ENCODE measurements at places on chromosomes 13 and 19.

DNA sequence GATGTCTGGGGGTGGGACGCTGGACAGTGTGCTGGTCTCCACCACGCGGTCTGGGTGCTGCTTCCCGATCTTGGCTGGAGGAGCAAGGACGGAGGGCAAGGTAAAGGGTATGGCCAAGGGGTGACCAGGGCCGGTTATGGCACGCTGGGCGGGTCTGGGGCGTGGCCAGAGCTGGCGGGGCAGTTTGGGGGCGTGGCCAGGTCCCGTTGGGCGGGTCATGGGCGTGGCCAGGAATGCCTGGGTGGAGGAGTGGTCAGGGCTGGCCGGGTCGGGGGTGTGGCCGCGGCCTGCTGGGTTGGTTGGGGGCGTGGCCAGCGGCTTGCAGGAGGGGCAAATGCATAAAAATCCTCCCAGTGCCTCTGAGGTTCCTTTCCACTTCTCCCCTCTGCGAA, 19.2 kb downstream of the GPX4 start:
- no peak for DNase-seq

DNA sequence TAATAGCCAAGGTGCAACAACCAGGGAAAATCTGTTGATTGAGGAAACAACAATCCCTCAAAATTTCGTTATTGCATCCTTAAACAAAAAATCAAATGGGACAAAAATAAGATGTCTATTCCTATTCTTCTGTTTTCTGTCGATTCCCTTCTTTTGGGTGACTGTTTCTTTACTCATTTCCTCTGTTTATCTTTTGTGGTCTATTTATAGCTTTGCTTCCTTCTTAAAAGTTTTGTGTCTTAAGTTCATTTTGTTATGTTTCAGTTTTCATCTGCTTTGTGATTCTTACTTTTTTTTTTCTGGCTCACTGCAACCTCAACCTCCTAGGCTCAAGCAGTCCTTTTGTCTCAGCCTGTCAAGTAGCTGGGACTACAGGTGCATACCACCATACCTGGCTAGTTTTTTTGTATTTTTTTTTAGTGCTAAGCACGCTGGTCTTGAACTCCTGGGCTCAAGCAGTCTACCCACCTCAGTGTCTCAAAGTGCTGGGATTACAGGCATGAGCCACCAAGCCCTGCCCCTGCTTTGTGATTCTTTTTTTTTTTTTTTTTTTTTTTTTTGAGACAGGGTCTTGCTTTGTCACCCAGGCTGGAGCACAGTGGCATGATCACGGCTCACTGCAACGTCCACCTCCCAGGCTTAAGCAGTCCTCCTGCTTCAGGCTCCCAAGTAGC, 10.4 kb downstream of the ZNF146 start:
- no peak for DNase-seq

- no peak for DNase-seq
Observed at GRCh38 chr13:72122661-72123255, 255.8 kb upstream of the DACH1 start.

DNA sequence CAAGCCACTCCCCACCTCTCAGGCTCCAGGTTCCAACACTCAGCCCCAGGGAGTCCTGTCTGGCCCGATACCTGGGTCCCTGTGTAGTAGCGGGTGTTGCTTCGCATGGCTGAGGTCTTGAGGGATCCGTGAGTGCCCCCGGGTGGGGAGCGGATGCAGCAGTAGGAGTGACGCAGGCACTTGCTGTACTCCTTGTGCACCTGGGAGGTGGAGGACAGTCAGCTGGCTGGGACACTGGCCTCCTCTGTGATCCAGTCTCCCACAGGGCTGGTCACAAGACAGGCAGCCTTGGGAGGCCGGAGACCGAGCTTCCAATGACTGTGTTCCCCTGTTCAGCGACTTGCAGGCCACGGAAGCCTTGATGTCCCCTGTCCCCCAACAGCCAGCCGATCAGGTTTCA, 16.3 kb upstream of the ASF1B start:
- no peak for DNase-seq

- DNase-seq, result no peak
Observed at GRCh38 chr13:113550453-113550852, 34.1 kb upstream of the TFDP1 start.

- no peak for DNase-seq
Observed at GRCh38 chr19:20503476-20503875, 62.1 kb downstream of the ZNF737 start.

DNA sequence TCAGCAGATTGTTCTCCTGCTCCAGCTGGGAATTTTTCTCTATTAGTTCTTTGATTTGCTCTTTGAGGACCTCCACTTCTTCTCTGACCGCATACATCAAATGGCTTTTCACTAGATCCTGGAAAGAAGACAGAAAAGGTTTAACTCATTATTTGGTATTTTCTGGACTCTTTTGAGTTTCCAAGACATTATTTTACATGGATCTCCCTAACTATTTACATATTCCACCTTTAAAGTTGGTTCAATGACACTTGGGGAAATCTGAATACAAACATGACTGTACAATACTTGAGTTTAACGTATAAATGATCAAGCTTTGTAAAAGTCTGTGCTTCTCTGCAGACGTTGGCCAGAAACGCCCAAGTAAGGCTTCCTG, 61.1 kb downstream of the SERP2 start:
- DNase-seq, result no peak

DNA sequence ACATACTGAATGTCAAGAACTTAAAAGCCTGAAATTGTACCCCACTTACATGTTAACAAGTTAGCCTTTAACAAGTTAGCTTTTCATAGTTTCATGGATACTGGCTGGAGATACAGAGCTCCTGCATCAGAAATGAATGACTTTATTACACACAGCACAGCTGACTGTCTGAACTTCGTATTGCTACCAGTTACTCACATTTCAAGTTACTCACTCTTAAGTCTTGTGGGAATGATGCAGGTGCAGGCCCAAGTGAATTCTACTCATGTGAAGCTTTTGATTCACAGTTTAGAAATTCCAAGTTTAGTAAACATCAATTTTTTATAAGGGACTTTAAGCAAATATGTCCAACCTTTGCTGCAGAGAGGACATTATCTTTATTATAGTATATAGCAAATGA, 762.2 kb upstream of the PRR20A start:
- no peak for DNase-seq

DNA sequence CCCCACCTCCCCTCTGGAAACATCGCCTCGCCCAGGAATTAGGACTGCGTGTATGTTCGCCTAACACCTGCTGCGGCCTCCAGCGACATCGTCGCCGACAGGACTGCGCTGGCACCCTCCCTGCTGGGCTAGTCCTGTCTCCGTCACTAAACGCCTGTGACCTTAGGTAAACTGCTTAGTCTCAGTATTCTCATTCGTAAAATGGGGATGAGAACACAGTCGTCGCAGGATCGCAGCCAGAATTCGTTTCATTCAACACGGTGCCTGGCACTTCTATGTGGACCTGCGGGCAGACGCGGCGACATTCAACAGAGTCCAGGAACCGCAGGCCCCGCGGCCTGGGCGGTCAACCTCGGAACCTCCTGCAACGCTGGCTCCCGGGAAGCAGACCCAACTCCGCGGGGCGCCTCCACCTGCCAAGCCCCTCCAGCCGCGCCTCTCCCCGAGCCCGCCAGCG, 485 bp downstream of the CRYL1 start:
- DNase-seq, result peak; percentile 27

DNA sequence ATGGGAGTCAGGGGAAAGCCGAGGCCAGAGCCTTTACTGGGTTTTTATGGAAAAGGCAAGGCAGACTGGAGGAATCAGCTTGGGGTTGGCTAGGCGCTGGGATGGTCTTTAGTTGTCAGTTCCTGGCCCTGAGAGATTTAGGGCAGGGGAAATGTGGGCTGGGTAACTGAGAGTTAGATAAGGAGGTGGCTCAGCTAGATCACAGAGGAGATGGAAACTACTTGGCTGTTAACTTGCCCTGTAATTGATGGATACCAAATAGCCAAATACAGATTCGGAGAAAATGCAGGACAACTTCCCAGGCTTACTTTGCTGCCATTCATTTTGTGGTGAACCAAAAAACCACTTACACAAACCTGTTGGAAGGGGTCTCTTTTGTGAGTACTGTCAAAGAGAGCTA, 54.0 kb downstream of the LRCH1 start:
- DNase-seq, result no peak

DNA sequence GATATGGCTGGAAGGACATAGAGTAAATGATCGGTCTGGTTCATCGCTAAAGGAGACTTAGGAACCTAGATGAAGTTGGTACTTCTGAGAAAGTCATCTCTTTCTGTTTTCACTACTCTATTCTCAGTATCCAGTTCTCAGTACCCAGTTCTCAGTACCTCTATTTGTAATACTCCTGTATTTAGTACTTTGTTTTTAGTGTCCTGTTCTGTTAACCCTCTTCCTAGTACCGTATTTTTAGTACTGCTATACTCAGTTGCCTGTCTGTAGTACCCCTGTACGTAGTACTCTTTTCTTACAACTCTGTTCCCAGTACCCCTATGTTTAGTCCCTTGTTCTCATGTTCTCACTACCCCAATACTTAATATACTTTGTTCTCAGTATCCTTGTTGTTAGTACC, 1.2 kb downstream of the RFXAP start:
- no peak for DNase-seq

GRCh38 chr13:48412881-48413351, at the start of gene LPAR6:
Gene LPAR6, minus strand, starts transcription at chr13:48413113. Its CDS starts 690 bp downstream, at chr13:48412423.
- no peak for DNase-seq

DNA sequence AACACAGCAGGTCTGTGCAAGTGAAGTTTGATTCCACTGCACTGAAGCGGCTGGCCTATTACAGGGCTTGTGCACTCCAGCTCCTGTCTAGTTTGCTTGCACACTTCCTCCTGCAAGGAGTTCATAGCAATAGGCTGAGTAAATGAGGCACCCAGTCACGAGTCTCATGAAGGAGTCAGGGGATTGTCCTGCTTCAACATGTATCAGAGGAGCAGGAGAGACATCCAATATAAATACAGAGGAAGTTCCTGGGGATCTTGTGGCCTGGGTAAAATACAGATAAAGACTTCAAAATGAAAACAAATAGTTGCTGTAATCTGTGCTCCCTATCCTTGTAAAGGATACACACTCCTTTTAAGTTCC, 259.9 kb downstream of the SLITRK1 start:
- no peak for DNase-seq

DNA sequence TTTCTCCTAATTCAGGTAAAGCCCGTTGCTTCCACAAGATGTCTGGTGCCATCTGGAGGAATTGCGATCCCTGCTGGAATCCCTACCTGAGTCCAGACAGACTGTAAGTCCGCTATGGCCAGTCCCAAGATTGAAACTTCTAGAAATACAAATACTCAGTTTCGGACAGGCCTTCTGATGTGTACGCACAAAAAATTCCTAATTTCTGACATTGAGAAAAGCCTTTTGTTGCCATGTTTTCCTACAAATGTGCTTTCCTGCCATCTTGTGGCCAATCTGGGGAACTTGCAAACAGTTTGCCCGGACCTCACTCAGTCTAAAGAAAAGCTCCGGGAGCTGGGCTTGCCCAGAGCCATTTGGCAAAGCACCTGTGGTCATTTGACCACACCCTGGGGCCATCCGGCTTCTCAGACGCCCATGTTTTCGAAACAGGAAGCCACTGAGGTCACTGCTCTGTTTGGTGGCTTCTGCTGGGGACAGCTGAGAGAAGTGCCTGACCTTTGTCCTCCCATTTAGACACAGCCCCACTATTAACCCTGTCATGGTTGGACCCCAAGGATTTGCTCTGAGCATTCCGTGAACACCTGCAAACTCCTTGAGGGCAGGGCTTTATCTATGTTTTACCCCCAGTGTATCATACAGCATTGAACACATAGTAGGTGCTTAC, 79.4 kb downstream of the SLC15A1 start:
- peak; percentile 57 for DNase-seq

- DNase-seq, result no peak
Observed at GRCh38 chr13:101763191-101763590, 310.7 kb downstream of the ITGBL1 start.

- DNase-seq, result no peak
Observed at GRCh38 chr13:72431981-72432682, 295.3 kb downstream of the MZT1 start.

DNA sequence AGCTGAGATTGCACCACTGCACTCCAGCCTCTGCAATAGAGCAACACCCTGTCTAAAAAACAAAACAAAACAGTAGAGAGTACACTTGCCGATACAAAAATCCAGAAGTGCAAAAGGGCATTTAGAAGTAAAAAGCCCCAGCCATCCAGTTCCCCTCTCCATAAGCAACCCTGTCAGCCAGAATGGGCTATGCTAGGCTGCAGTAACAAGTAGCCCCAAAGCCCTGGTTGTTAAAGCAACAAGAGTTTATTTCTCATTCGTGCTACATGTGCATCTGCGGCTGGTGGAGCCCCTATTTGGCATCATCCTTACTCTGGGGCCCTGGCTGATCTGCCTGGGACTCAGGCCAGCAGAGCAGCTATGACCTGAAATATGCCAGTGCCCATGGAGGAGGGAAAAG, 16.9 kb upstream of the UBE2S start:
- no peak for DNase-seq

- DNase-seq, result no peak
Observed at GRCh38 chr13:107438251-107438650, 777.1 kb downstream of the LIG4 start.

DNA sequence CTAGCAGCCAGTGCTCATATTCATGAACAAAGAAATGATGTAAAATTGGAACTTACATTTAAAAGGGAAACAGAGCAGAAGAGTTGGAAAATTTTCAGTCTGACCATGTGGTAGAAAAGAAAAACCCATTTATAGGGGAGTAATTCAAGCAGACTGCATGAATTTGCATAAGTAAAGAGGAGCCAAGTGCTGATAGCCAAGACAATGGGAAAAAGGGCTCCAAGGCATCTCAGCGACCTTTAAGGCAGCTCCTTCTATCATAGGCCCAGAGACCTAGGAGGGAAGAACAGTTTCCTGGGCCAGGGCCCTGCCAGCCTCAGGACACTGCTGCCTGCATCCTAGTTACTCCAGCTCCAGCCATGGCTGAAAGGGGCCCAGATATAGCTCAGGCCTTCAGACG, 7.5 kb downstream of the DNAJC3 start:
- DNase-seq, result no peak

DNA sequence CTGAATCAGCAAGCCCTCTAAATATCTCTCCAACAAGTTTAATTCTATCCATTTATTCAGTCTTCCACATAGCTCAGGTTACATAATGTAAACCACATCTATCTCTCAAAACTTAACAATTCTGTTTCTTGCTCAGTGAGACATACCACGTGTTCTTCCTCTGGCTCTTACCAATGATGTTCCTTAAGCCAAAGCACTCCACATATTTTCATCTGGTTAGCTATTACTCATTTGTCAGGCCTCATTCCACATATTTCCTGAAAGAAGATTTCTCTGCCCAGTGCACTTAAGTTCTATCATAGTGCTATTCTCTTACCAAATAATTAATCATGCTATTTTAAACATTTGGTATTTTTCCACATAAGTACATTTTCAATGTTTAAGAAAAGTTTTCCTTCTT, 403.3 kb upstream of the ATXN8OS start:
- no peak for DNase-seq

GRCh38 chr13:60169239-60170031, 5.7 kb upstream of the DIAPH3 start:
- DNase-seq, result no peak

Measured in cerebellum (tissue), 4 donors.